ENCODE measurements at places on chromosomes 11 and 22.

GRCh38 chr22:25361899-25362214 lies 142.4 kb downstream of the CRYBB2 start:
- no peak for DNase-seq

- DNase-seq, result no peak
These were observed 62.0 kb downstream of the ZNF280B start for GRCh38 chr22:22446517-22446916.

GRCh38 chr11:6677018-6677417 lies 6.1 kb downstream of the MRPL17 start:
- DNase-seq, result no peak

- no peak for DNase-seq
These were observed 3.5 kb downstream of the MYO18B start for GRCh38 chr22:25745341-25746011.

- DNase-seq, result no peak
These were observed 8.6 kb downstream of the TCN2 start for GRCh38 chr22:30615543-30615954.
